ENCODE measurements at places on chromosomes 1 and 21. TPM values are rescaled to one million over a fixed set of nuclear protein-coding genes. Genes with fewer than 3 reads are reported as not detected.

Gene C1orf94
- total RNA-seq, result not detected

Gene NBPF14
- 10.7 TPM for total RNA-seq

Gene TMPRSS15
- not detected for total RNA-seq

Gene TFF2
- not detected for total RNA-seq

Gene F3
- 0.30 TPM for total RNA-seq

Gene KCNQ4
- total RNA-seq, result 0.17 TPM

Gene GBP4
- total RNA-seq, result 24.4 TPM

Gene FNDC5
- not detected for total RNA-seq

Gene SYCP1
- not detected for total RNA-seq

Gene DENND2C
- total RNA-seq, result 0.55 TPM

Gene APCS
- not detected for total RNA-seq

Gene PLA2G5
- total RNA-seq, result not detected

Gene CIART
- total RNA-seq, result 5.2 TPM

Gene SPTA1
- total RNA-seq, result not detected

Gene USP48
- total RNA-seq, result 58.8 TPM

Gene AK5
- 1.0 TPM for total RNA-seq

Gene SLC16A4
- 0.10 TPM for total RNA-seq

Gene ALPL
- total RNA-seq, result not detected
